Renal pelvis (tissue), 12 donors: ENCODE measurements at places on chromosomes 12 and 14. TPM values are rescaled to one million over a fixed set of nuclear protein-coding genes. Genes with fewer than 3 reads are reported as not detected.
A peak's percentile ranks its signal among the peaks of the same experiment; 100 is the strongest.

GRCh38 chr12:23098517-23098916, 473.5 kb downstream of the ETNK1 start:
- DNase-seq: peak; percentile 12

The STON2 gene
- polyA plus RNA-seq: 39.6 TPM

- DNase-seq: no peak
Measured at GRCh38 chr12:3179731-3180130, 102.6 kb downstream of the TSPAN9 start.

The FZD10 gene
- polyA plus RNA-seq: 3.4 TPM

DNA sequence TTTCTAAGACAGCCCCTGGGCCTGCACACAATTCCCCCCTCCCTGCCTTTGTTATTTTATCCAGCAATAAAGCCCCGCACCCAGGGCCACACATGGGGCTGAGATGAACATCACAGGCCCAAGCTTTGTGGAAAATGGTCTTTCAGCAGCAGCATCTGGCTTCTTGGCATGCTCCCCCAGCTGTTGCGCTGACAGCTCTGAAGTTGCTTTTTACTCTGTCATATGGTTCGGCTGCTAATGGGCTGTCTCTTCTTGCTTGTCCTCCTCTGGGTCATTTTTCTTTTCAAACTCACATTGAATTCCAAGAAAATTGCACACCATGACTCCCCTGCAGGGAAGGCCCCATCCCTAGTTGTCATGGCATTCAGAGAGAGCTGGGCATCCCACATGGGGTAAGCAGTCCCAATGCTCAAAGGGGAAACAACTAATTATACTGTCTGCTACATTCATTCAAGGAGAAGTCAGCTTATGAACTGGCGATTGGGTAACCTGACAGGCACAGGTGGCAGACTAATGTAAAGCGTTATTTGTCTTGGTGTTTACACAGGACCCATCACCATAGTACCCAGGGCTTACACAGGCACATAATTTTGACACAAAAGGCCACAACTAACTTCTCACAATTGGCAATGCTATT, 74.0 kb upstream of the CDKN3 start:
- peak; percentile 69 for DNase-seq

GRCh38 chr12:56081393-56082347, 1.7 kb downstream of the ERBB3 start:
- no peak for DNase-seq
